Lung (tissue), 17 donors: ENCODE measurements at places on chromosomes 12 and 14. TPM values are rescaled to one million over a fixed set of nuclear protein-coding genes. Genes with fewer than 3 reads are reported as not detected.

LRRC10 gene
- 0.40 TPM for total RNA-seq

PTPN6 gene
- 38.2 TPM for total RNA-seq

CLEC4C gene
- total RNA-seq: 0.60 TPM

WNT1 gene
- total RNA-seq: 0.15 TPM

KITLG gene
- total RNA-seq: 53.8 TPM

BEGAIN gene
- total RNA-seq: 1.3 TPM

SIRT4 gene
- total RNA-seq: 1.2 TPM

PTPN21 gene
- total RNA-seq: 31.6 TPM

VASH1 gene
- 22.9 TPM for total RNA-seq

ZNF664 gene
- 105 TPM for total RNA-seq

PMCH gene
- not detected for total RNA-seq

ABCC9 gene
- 33.4 TPM for total RNA-seq

IL31 gene
- not detected for total RNA-seq

JKAMP gene
- total RNA-seq: 33.0 TPM

GPR68 gene
- total RNA-seq: 3.2 TPM

DNA sequence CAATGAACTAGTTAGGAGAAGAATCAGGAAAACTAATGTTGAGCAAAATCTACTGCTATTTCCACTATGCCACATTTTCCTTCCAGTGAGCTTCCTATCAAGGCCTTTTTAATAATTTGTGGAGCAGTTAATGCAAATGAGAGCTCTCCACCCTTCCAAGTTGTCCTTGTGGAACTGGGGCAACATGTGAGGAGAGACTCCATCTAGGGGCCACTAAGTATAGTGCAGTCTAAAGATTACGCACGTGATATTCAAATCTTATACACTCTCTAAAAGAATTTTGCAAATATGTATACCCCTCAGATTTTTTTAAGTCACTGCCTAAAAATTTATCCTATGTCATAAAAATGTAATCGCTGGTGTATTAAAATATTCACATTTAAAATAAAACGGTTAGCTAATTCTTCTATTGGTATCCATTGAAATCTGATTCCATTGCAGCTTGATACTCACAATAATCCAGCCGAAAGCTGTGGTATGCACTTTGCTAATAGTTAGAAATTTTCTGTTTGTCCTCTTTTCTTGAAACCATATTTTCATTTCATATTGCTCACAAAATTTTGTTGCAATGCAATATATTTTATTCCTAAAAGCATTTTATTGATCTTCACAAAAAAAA is 100.1 kb downstream of the PAH start:
- peak; percentile 41 for DNase-seq

GRCh38 chr12:195156-195555 is 18.8 kb downstream of the SLC6A12 start:
- peak; percentile 62 for DNase-seq

- DNase-seq: no peak
These were observed 114.8 kb upstream of the VRK1 start for GRCh38 chr14:96682401-96682800.

- DNase-seq: peak; percentile 42
These were observed 33.6 kb upstream of the HIF1A start for GRCh38 chr14:61661471-61662400.

GRCh38 chr14:79528828-79529416 is 682.4 kb downstream of the DIO2 start:
- DNase-seq: no peak

GRCh38 chr12:109744986-109745942 is 31.6 kb downstream of the FAM222A start:
- peak; percentile 94 for DNase-seq

GRCh38 chr12:119020406-119021360 is 39.3 kb downstream of the SRRM4 start:
- no peak for DNase-seq

- no peak for DNase-seq
These were observed 746.4 kb upstream of the FLRT2 start for GRCh38 chr14:84783511-84783910.

- DNase-seq: no peak
These were observed 918 bp downstream of the RNASE1 start for GRCh38 chr14:20801726-20802125.

- DNase-seq: peak; percentile 12
These were observed 84.3 kb downstream of the TNFAIP2 start for GRCh38 chr14:103207388-103208072.

DNA sequence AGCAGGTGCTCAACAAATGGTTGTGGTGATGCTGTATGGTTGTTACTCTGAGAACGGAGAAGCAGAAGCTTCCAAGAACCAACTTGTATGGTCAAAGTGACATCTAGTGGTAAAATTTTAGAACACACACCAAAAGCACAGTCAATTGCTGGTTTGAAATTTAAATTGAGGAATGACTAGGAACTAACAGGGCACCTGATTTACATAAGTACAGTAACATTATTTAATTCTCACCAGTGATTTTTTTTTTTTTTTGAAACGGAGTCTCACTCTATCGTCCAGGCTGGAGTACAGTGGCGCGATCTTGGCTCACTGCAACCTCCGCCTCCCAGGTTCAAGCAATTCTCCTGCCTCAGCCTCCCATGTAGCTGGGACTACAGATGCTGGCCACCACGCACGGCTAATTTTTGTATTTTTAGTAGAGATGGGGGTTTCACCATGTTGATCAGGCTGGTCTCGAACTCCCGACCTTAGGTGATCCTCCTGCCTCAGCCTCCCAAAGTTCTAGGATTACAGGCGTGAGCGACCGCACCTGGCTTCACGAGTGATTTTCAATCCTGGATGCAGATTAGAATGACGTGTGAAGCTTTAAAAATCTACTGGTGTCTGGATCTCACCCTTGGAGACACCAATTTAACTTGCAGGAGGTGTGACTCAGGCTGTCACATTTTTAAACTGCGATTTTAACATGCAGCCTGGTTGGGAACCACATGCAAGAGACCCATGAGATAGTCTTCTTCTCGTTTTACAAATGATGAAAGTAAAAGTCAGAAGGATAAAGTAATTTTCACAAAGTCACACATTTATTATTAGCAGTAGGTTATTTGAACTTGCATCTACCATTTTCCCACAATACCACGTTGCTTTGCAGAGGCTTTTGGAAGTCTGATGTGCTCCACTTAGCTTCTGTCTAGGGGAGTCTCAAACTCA is 14.1 kb upstream of the NUMB start:
- DNase-seq: peak; percentile 81

GRCh38 chr14:60756847-60757246 is 22.3 kb downstream of the MNAT1 start:
- DNase-seq: no peak

- no peak for DNase-seq
These were observed 58.2 kb downstream of the CRACR2A start for GRCh38 chr12:3694673-3695072.

- peak; percentile 51 for DNase-seq
These were observed 144.3 kb downstream of the BCL11B start for GRCh38 chr14:99127651-99128167.

- peak; percentile 29 for DNase-seq
These were observed 38.9 kb downstream of the FERMT2 start for GRCh38 chr14:52911904-52912303.

DNA sequence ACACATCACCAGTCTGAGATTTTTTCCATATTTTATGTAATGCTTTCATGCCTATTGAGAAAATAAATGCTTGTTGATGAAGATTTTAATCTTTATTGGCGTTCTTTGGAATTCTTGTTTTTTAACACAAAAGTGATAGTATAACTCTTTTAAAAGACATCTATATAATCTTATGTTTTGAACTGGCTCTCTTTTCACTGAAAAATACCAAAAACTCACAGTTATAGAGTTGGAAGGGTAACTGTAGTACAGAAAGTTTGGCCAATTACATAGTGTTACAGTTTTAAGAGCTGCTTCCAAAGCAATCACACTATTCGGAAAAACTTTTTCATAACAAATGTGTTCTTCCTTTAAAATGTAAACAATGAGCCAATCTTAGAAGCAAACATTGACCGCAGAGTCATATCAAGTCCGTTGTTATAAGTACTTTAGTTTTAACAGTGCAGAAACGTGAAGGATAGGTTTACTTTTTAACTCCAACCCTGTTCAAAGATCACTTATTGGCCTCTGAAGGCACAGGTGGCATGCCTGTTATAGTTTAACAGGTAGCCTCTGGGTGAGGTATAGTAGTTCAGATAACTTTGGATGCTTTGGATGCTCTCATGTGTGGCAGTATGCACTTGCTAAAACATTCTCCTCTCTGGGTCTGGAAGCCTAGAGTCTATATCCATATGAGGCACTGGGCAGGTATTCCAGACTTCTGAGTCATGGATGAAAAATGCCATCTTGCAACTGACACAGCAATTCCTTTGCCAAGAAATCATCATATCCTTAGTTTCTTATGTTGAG is 12.1 kb upstream of the NTN4 start:
- DNase-seq: peak; percentile 33

DNA sequence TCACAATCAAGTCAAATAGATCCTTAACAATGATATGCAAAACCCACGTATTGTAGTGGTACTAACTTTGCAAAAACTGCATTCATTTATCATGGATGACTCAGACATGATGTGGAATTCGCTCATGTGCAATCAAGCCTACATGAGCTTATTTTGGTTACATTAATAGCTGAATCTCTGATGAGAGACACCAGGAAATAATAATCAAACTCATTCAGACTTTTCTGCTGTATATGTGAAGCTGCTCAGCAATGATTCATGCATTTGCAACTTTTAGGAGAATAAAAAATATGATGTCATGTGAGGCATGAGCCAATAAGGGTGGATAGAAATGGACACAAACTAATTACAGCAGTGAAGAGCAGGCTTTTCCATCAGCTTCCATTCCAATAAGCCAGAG is 1075.8 kb upstream of the TMEM132C start:
- DNase-seq: no peak

- peak; percentile 2 for DNase-seq
These were observed 37.3 kb upstream of the TBPL2 start for GRCh38 chr14:55477680-55478079.

DNA sequence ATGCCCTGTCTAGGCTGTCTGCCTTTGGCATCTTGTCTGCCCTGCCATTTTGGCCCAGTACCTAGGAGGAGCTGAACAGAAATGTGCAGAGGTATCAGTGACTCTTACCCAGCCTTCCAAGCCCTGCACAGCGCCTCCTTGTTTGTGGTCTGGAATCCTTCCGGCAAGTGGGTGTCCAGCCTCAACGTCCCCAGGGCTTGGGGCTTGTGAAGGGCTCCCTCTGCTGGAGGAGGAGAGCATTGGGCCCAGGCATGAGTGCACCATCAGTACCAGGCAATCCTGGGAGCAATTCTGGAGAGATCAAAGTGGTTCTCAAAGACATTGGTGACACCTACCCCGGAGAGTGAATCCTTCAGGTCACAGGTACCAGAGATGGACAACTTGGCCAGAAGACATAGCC is 2.4 kb upstream of the TCL1B start:
- no peak for DNase-seq

DNA sequence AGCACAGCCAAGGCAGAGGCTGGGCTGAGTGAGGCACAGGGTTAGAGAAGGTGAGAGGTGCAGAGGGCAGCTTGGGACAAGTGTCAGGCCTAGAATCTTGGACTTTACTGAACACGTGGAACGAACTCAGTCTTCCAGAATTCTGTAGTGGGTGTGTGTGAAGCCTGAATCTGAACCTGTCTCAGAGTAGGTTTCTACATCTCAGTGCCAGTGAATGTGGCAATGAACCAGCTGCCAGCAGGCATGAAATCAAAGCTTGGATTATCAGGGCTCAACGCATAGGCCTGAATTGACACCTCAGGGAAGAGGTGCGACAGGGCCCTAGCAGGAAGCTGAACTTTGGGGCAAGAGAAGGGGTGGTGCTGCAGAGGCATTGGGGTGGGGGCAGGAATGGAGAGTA is 104.6 kb downstream of the SAMD4A start:
- no peak for DNase-seq

- no peak for DNase-seq
These were observed 227.7 kb upstream of the TMEM260 start for GRCh38 chr14:56351861-56352260.

DNA sequence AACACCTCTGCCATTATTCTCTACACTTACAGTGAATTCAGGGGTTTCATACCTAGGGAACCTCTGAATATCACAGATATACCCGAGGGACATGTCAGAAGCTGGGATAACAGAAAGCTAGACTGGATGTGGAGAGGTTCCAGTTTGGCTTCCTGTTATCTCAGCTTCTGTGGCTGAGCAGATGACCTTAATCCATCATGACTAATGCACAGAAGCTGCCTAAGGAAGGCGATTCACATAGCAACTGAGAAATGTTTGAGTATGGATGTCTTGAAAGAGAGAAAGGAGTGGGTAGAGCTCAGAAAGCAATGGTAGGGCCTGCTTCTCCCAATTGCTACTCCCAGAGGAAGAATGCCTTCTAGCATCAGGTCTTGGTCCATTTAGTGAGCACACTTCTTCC is 187.6 kb downstream of the RMST start:
- no peak for DNase-seq

GRCh38 chr12:107221913-107222312 is 128.6 kb upstream of the CRY1 start:
- DNase-seq: no peak

- no peak for DNase-seq
These were observed 157.6 kb downstream of the PRKCH start for GRCh38 chr14:61478971-61479473.

- DNase-seq: no peak
These were observed 11.1 kb upstream of the KRT7 start for GRCh38 chr12:52221912-52222457.

DNA sequence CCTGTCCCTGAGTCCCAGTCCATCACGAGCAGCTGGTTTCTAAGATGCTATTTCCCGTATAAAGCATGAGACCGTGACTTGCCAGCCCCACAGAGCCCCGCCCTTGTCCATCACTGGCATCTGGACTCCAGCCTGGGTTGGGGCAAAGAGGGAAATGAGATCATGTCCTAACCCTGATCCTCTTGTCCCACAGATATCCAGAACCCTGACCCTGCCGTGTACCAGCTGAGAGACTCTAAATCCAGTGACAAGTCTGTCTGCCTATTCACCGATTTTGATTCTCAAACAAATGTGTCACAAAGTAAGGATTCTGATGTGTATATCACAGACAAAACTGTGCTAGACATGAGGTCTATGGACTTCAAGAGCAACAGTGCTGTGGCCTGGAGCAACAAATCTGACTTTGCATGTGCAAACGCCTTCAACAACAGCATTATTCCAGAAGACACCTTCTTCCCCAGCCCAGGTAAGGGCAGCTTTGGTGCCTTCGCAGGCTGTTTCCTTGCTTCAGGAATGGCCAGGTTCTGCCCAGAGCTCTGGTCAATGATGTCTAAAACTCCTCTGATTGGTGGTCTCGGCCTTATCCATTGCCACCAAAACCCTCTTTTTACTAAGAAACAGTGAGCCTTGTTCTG is 41.6 kb downstream of the DAD1 start:
- DNase-seq: no peak

- no peak for DNase-seq
These were observed 155.2 kb downstream of the BCL11B start for GRCh38 chr14:99116741-99117295.

DNA sequence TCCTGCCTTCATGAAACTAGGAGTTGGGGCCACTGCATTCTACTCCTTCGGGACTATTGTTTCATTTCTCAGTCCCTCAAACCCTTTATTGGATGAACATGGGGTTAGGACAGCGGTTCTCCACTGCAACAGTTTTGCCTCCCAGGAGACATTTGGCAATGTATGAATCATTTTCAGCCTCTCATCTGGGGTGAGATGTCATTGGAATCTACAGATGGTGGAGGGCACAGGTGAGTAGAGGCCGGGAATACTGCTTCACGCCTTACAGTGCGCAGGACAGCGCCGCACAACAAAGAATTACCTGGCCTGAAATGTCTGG is 649 bp upstream of the GNPNAT1 start:
- DNase-seq: no peak

- no peak for DNase-seq
These were observed 37.9 kb downstream of the AKAP6 start for GRCh38 chr14:32366986-32367385.
